H9 (cell line): ENCODE measurements at places on chromosomes 11 and 22.
A peak's percentile ranks its signal among the peaks of the same experiment; 100 is the strongest.

DNA sequence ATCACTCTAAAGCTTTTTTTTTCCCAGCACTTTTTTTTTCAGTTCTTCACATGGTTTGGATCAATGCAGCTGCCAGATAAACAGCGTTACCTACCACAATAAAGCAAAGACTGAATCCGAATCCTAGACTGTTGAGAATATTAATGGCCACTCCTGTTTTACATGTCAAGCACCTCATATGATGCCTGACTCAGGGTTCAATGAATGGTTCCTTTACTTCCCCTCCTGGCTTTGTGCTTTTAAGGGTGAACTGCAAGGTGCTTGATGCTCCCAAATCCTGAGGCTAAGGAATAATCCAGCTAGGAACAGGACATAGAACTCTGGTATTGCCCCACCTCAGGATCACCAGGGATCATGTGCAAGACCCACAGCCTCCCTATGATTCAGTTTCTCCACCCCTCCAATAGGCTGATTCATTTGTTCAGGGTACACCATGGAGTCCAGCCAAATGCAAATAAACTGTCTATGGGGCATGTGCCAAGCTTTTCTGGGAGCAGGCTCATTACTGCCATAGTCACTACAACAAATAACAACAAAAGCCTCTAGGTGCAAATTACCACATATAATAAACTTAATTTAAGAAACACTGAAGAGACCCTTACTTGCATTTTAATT is 104.3 kb downstream of the GAB2 start:
- no peak for DNase-seq

- peak; percentile 73 for DNase-seq
These were observed 15.5 kb upstream of the RAC2 start for GRCh38 chr22:37259540-37260029.

GRCh38 chr11:31628111-31628510 is 118.5 kb downstream of the ELP4 start:
- DNase-seq: no peak

- DNase-seq: no peak
These were observed 10.0 kb upstream of the ANKRD13D start for GRCh38 chr11:67278939-67279588.

GRCh38 chr11:35943713-35944502 is at the start of gene LDLRAD3:
Gene LDLRAD3, plus strand, starts transcription at chr11:35944062. Its CDS starts 37 bp downstream, at chr11:35944099.
- DNase-seq: peak; percentile 84

DNA sequence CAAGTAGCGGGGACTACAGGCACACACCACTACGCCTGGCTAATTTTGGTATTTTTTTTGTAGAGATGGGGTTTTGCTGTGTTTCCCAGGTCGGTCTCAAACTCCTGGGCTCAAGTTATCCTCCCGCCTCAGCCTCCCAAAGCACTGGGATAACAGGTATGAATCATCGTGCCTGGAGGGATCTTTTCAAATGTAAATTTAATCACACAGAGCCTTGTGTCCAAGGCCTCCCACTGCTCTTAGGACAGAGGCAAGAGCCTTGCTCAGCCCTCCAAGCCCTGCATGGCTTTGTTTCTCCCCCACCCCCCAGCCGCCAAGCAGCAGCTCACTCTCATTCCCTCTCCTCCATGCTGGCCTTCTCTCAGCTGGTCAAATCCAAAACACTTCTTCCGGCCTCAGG is 75.3 kb upstream of the CREB3L1 start:
- peak; percentile 74 for DNase-seq
